Endodermal cell (in vitro differentiated cells): ENCODE measurements at places on chromosomes 4 and X.

DNA sequence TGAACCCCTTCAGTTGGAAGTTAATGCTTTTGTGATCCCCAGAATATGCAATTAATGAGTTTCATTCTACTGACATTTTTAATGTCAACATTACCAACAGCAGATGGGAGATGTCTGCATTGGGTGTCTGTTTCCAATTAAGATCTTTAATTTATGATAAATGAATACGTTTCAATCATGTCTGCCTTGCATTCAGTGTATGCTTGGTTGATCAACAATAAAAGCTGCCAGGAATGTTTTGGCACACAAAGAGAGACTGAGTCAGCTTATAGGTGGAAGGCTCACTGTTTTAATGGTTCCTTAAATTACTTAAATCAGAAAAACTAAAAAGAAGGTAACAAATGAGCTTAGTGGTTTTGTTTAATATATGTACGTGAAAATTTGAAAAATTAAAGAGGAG is 359.9 kb upstream of the CNKSR2 start:
- DNase-seq, result no peak

GRCh38 chr4:163603257-163603656 is 108.8 kb downstream of the TMA16 start:
- DNase-seq, result no peak

DNA sequence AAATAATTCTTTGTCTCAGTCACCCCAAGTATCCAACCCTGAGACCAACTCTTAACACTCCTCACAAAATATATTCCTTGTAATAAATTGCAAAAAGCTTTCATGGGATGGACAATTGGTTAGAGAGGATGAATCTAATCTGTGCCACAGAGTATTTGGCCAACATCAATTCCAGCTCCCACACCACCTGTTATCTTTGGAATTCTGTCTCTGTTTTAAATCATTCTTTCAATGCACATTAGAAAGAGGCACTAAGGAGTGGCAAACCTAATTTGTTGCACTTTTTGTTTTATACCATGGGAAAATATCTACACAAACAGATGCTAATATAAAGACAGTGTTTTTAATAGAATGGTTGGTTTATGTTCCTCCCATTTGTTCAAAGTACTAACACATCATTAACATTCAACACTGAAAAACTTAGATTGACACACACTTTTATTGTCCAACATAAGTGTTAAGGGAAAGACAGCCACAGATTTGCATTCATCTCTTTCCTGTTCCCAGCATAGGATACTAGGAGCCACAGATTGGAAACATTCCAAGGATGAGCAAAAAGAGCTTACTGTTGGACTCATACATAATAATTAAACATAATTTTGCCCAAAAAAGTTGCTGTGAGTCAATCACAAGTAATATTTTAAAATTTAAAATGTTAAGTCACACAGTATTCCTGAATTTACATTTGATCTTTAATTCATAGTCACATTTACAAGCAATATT is 116.4 kb downstream of the PPA2 start:
- DNase-seq, result no peak

DNA sequence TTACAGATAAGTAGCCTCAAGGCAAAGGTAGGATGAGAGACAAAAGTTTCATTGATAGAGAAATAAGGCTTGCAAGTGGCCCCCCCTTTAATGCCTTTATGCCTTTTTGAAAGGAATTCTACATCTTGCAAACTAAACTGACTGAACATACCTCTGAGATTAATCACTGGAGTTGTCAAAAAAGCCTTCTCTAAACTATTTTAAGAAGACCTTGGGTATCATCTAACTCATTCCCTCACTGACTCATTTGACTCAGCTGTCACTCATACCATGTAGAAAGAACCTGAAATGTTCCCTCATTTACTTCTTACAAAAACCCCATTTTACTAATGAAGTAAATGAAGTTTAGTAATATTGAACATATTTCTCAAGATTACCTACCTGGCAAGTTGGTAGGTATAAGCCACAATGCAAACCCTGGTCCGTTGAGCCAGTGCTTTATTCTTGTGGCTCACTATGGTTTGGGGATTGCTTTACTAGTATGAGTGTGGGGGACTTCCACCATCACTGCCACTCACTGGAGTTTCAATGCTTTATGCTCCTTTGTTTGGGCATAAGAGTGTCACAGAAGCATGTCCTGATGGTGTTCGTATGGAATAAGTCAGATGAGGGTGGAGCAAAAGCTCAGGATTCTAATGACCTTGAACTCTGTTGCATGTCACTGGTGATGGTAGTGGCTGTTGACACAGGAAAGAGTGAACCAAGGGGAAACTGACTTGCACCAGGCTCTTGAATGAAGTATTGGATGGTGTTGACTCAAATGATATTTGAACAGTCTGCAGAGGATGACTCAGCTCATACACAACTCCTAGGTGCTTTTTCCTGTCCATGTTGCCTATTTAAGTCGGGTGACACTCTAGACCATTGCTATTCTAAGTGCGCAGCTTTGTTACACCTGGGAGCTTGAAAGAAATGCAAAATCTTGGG is 305.5 kb upstream of the EMCN start:
- no peak for DNase-seq

- no peak for DNase-seq
Observed at GRCh38 chr4:128633067-128633466, 176.4 kb upstream of the JADE1 start.

DNA sequence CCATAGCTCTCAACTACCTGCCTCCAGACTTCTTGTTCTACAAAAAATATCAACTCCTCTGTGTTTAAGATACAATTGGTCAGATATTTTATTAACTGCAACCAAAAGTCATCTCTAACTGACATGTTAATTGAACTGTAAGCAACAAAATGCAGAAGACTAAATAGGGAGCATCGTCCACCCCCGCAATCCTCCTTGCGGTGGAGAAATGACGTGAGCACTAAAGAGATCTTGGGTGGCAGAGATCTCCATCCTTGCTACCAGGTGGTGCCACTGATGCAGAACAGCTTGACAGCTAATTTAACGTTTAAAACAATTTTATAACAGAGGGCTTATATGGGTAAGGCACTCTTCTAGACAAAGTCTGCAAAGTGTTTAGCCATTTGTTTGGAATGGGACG is 164.4 kb upstream of the FTHL17 start:
- no peak for DNase-seq

- no peak for DNase-seq
Observed at GRCh38 chr4:94564252-94564651, 112.5 kb downstream of the PDLIM5 start.

DNA sequence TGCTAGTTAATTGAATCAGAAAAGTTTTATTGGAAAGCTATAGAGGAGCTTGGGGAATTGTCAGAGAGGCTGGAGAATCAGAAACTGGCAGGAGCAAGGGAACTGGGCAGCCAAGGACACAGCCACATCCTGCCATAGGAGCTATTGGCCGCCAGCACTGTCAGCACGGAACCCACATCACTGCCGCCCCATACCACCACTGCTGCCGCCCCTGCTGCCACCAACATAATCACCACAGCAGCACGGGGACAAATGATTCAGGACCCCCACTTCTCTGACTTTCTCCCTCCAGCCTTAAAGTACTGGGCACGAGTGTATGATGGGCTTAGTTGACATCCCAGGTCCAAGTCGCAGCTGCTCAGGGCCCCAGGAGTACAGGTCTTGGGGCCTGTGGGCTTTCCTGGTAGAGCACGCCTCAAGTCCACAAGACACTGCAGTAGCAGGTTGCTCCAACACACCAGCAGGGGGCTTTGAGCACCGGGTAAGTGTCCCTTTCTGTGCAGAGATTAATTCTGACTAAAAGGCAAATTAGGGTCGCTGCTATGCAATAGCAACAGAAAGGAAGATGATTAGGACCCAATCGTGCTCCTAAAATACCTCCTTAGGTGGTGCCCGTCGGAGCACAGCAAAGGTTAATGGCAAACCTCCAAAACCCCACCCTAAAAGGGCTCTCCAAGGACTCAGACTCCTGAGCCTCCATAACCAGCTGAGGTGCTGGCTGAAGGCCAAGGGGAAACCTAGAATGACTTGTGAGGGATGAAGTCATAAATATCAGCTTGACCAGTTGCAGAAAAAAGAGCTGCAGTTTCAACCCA is 6.9 kb downstream of the PJA1 start:
- DNase-seq, result peak; percentile 73

GRCh38 chrX:51461053-51462044 is 35.0 kb downstream of the NUDT11 start:
- no peak for DNase-seq

- DNase-seq, result no peak
Observed at GRCh38 chrX:41556958-41557357, 109.8 kb downstream of the NYX start.

GRCh38 chr4:11014199-11014598 is 329.6 kb upstream of the CLNK start:
- DNase-seq, result no peak

DNA sequence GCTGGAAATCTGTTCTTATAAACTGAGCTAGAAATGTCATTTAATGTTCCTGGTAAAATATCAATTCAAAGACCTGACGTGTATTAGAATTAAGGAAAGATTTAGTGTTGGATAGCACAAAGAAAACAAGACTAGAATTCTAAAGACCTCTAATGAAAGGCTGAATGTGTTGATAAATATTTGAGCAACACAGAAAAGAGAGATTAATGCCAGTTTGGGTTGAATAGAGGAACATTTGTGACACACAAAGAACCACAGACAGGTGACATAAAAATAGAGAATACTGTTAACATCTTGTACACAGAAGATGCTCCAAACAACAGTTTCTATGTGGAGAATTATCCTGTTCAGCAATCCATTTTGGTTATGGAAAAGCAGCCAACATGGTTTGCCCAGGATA is 222.1 kb upstream of the GALNT7 start:
- no peak for DNase-seq

GRCh38 chr4:96295143-96295741 is 455.3 kb downstream of the PDHA2 start:
- no peak for DNase-seq

DNA sequence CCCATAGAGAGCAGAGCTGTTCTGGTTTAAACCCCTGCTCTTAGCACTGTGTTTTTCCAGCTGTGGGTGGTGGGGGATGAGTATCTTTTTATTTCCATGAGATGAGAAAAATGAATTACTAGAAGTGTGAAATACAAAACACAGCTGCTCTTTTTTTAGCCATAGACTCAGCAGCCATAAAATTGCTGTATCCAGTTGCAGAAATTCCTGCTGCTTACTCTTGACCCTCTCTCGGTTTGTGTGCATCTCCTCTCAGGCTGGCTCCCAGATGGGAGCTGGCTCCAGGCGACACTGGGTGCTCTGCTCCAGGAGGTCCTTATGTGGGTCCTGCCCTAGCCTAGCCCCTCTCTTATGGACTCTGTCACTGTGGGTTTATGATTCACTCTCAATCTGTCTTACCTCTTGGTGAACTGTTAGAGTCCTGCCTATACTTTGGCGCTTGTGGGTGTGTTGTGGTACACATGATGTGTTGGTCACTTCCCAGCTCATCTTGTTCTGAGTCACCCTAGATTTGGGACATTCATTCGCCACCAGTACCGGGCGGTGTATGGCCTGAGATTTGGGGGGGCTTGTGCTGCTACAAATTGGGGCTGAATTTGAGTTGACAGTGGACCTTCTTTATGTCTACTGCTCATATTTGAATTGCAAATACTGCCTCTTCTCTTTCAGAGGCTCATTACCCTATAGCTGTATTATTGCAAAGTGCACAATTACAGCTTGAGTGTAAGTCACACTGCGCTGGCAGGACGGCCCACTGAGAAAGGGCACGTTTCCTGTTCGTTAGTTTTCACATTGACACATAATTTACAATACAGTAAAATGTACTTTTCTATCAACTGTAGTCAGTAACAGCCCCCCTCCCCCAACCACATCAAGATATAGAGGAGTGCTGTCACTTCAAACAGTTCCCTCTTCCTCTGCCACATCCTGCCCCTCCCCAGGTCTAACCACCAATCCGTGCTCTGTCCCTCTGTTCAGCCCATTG is 46.9 kb upstream of the MSANTD1 start:
- DNase-seq, result peak; percentile 27
